ENCODE measurements at places on chromosomes 2 and 18. TPM values are rescaled to one million over a fixed set of nuclear protein-coding genes. Genes with fewer than 3 reads are reported as not detected.

Gene TXNDC2
- not detected for total RNA-seq

Gene HMSD
- total RNA-seq, result not detected

Gene CNTNAP5
- total RNA-seq, result not detected

DNA sequence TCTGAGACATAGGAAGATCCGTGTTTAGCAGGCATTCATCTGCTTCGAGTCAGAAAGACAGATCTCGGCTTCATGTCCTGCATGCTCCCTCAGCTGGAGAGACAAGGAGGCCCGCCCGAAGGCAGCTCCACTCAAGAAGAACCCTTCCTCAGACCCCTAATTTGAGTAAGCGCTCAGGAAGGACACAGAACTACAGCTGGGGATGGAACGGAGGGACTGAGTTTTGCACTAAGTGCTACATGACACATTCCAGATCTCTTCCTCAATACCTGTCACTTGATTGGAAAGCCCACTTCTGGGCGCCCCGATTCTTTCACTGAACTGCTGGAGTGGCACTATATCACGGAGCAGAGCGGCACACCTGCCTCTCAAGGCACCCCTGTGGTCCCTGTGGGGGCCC, 185.6 kb upstream of the PXDN start:
- no peak overlapping the region for H3K4me3 ChIP-seq
- no peaks in the 10 kb centered on the region for H3K4me1 ChIP-seq
- H3K27me3 ChIP-seq, result peaks cover 17% of the 10 kb centered on the region
- DNase-seq, result no peak

Gene EFR3B
- total RNA-seq, result 8.7 TPM

Gene APCDD1
- 38.0 TPM for total RNA-seq

Gene PROC
- not detected for total RNA-seq

DNA sequence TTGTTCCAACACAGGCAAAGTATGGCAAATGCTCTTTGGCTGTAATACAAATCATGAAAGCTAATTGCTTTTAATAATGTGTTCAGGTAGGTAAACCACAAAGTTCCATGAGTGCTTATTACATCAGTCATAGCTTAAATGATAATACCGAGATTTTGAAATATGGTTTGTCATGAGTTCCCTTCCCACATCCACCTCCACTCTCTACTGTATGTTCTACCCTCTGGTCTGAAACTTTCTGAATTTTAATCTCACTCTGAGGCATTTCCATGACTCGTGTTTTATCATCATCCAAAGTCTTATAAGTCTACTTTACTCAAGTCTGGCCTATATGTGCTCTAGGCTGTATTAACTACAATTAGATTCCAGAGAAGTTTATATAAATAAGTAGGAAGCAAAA, 354.8 kb downstream of the AKAIN1 start:
- no peak overlapping the region for H3K4me3 ChIP-seq
- H3K27me3 ChIP-seq, result no peaks in the 10 kb centered on the region
- DNase-seq, result no peak
- no peak overlapping the region for H3K27ac ChIP-seq

DNA sequence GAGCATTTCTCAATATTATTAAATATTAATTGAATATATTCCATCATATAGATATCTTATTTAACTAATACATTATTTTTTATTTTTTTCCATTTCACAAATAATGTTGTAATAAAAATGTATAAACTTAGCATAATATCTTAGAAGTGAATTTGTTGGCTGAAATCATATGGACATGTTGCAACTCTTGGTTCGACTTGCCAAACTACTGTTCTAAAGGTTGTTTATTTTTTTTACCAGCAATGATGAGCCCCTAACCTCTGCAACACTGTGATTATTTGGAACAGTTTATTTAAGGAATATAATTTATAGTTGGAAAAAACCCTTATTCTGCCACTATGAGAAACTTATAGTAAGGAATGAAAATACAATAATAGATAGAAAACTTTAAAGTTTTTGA, 8.8 kb upstream of the NAB1 start:
- no peak for DNase-seq
- peaks cover 37% of the 10 kb centered on the region for H3K4me1 ChIP-seq
- no peak overlapping the region for H3K4me3 ChIP-seq
- no peaks in the 10 kb centered on the region for H3K36me3 ChIP-seq

- H3K4me1 ChIP-seq, result no peaks in the 10 kb centered on the region
- no peak overlapping the region for H3K27ac ChIP-seq
- H3K27me3 ChIP-seq, result no peaks in the 10 kb centered on the region
- no peak overlapping the region for H3K4me3 ChIP-seq
- DNase-seq, result no peak
- H3K36me3 ChIP-seq, result no peaks in the 10 kb centered on the region
Measured at GRCh38 chr18:39199231-39199855, 1633.7 kb upstream of the CELF4 start.

Gene CAPN10
- 31.2 TPM for total RNA-seq

Gene GEN1
- total RNA-seq, result 4.3 TPM
